Right kidney (tissue), 9 donors: ENCODE measurements at places on chromosomes 16 and 17.

DNA sequence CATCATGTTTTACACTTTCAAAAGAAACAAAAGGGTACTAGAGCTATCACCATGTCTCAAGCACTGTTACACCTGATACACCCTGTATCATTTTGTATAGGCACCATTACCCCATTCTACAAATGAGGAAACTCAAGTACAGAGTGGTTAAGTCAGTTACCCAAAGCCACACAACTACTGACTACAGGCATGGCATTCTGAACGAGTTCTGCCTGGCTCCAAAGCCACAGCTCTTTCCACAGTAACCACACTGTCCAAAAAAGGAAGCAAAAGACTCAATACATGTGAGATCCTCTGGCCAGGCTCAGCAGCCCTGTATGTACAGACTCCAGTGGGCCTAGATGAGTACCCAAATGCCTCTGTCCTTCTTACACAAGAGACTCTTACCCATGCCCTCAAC is 4.7 kb downstream of the DYNC1LI2 start:
- DNase-seq = no peak

DNA sequence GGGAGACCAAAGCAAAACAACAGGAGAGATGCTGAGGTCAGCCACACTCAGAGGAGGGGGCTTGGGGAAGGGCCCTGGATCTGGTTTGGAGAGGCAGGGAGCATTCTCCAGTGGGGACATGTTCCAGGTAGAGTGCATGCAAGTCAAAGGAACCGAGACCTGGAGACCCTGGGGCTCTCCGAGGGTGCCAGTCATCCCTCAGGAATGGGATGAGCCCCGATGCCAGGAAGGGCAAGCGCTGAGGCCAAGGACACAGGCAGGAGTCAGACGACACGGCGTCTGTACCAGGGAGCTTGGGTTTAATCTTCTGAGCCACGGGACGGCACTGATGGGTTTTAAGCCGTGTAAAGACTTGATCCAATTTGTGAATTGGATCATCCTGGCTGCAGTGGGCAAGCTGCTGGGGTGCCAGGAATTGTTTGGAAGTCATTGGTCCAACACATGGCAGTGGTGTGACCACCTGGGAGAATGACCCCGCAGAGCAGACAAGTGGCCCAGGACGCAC is 32.9 kb upstream of the ANKRD40CL start:
- DNase-seq = no peak

DNA sequence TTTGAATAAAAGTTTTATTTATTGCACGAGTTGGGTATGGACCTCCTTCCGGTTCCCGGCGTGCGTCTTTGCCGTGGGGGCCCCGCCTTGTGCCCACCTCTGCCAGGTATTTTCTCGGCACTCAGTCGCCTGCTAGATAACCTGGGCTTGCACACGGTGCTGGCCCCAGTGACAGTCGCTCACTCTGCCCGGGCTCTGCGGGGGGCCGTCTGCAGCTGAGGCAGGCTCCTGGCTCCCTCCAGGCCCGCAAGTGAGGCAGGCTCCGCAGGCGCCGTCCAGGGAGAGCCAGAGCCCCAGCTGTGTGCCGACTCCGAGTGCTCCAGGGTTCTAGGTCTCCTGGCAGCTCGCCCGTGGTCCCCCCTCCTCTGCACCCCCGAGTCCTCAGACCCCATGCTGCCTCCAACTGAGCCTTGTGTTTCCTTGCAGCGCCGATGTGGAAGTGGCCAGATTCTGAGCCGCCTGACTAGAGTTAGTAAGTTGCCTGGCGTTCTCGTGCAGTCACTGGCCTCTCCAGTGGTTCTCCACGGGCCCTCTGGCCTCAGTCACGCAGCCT is 54.7 kb upstream of the PVALEF start:
- DNase-seq = no peak

- no peak for DNase-seq
These were observed 4.6 kb upstream of the GAN start for GRCh38 chr16:81310045-81310644.

DNA sequence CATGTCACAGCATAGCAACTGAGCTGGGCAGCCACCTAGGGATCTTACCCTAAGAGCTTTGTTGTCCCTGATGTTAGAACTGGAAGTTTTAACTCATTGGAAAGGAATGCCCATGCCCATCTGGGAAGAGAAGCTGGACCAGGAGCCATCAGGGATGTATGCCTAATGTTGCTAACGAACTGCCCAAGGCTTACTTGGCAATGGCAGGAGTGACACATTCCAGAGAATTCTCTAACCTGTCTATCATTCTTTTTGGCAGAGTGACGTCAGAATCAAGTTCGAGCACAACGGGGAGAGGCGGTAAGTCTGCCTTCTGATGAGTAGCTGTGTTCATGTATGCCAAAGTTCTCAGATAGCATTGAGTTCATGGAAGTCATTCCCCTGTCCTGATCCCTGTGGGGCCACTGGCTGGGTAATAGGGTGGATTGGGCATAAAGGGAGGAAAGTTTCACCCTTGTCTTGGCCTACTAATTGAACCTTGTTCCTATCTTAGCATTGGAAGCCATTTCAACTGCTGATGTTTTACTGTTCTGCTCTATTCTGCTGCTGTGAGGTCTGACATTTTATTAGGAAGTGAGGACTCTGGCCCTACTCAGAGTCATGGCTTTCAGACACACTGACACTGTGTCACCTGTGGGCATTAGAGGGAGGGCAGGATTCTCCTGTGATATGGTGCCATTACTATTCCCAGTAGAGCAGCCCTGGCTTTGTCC is 23.7 kb downstream of the MAP3K3 start:
- DNase-seq = no peak

GRCh38 chr17:34412965-34413441 is 50.0 kb upstream of the CCL1 start:
- no peak for DNase-seq

- no peak for DNase-seq
These were observed 4.4 kb downstream of the NHERF2 start for GRCh38 chr16:2031081-2031577.

- DNase-seq = no peak
These were observed 3.0 kb upstream of the WFIKKN2 start for GRCh38 chr17:50832267-50832863.

- DNase-seq = no peak
These were observed 33.3 kb upstream of the FOXF1 start for GRCh38 chr16:86476956-86477534.

DNA sequence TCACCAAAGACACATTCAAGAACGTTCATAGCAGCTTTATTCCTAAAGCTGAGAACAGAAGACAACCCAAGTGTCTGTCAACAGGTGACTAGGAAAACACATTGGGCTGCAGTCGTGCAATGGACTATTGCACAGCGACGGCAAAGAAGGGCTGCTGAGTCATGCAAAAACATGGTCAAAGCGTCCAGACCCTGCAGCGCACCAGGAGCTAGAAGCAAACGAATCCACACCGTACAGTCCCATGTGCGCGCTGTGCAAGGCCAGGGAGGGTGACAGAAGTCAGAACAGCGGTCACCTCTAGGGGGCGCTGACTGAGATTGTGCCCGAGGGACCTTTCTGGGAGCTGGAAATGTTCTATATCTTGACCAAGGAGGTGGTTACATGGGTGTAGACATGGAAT is 266.4 kb downstream of the MAF start:
- no peak for DNase-seq

GRCh38 chr16:10751291-10751697 is 7.7 kb downstream of the NUBP1 start:
- DNase-seq = no peak

- no peak for DNase-seq
These were observed 7.4 kb upstream of the CPNE2 start for GRCh38 chr16:57084996-57085395.

DNA sequence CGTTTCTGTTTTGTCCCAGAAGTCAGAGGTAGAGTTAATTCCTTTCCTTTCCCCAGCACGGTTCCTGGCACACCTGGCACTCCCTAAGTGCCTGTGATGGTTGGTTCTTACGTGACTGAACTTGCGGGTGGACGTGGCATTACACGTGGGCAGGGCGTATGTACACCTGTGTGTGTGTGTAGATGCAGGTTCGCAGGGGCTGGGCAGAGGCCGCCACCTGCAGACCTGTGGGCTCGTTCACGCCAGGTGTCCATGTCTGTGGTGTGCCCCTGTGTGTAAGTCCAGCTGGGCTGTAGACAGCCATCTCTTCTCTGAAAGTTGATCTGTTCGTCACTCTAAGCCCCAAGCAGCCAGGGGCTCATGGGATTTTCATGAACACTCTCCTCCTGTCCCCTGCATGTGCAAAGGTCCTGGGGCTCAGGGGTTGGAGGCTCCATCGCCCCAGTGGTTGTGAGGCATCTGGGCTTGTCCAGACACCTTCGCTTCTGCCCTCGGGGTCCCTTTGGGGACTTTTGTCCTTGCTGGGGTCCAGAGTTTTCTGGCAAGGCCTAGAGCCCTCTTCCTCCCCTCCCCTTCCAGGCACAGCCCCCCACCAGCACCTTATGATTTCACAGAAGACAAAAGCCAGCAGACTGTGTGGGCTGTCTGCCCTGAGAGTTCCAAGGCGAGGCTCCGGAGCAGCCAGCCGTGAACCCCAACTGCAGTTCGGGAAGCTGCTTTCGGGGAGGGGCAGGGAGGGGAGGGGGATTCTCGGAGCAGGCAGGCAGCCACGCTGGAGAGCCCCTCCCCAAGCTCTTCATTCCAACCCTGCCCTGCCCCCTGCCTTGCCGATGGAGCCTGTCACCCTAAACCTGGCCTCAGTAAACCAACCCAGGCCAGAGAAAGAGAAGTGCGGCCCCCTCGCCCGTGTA is 5.4 kb upstream of the FSCN2 start:
- peak; percentile 70 for DNase-seq

- DNase-seq = no peak
These were observed 26.6 kb downstream of the ACSF3 start for GRCh38 chr16:89120281-89120680.

GRCh38 chr17:55023626-55024025 is 55.1 kb downstream of the STXBP4 start:
- DNase-seq = no peak

DNA sequence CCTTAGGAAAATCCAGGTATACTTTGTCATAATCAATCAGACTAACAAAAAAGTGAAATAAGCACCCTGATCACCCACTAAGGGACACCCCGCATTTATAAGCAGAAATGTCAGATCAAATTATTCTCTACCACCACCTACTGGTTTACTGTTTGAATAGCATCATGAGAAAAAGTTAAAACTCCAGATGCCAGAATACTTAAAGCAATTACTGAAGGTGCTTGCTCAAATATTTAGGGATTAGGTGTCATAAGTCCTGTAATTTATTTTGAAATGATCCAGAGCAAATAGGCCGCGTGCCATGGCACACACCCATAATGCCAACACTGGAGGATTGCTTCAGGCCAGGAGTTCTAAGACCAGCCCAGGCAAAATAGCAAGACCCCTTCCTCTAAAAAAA is 2.3 kb downstream of the TOP2A start:
- no peak for DNase-seq

- no peak for DNase-seq
These were observed 2.6 kb downstream of the ACADVL start for GRCh38 chr17:7222093-7222971.

DNA sequence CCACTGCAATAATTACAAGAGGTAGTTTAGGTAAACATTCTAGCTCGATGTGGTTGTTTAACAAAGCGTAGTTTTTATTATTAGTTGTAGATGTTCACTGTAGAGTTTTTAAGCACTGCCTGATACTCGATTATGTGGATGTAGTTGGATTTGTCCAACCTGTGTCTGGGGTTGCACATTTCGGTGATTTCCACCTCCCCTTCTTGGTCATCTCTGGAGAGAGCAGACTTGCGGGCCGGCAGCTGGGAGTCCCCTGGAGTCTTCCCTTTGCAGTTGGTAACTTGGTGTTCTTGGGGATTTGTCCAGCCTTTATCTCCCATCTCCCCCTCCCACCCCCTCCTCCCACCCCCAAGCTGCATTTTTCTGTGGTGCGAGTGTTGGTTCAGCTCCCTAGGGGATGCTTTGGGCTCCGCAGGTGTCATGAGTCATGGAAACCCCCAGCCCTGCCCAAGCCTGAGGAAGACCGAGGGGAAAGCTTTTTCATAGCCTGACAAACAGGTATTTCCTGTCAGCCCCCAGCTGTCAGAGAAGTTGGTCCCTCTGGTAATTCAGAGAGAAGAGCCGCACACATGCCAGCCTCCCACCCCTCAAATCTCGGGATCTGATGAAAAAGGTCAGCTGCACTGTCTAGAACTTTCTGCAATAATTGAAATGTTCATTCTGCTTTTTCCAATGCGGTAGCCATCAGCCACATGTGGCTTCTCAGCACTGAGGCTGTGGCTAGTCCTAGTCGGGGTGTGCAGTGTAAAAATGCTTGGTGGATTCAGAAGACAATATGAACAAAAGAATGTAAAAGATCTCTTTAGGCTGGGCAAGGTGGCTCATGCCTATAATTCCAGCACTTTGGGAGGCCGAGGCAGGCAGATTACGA is 50.3 kb downstream of the KSR1 start:
- DNase-seq = no peak

- DNase-seq = no peak
These were observed 53.4 kb downstream of the RGS9 start for GRCh38 chr17:65190467-65191097.

GRCh38 chr17:321386-321941 is 31.1 kb downstream of the RPH3AL start:
- no peak for DNase-seq

DNA sequence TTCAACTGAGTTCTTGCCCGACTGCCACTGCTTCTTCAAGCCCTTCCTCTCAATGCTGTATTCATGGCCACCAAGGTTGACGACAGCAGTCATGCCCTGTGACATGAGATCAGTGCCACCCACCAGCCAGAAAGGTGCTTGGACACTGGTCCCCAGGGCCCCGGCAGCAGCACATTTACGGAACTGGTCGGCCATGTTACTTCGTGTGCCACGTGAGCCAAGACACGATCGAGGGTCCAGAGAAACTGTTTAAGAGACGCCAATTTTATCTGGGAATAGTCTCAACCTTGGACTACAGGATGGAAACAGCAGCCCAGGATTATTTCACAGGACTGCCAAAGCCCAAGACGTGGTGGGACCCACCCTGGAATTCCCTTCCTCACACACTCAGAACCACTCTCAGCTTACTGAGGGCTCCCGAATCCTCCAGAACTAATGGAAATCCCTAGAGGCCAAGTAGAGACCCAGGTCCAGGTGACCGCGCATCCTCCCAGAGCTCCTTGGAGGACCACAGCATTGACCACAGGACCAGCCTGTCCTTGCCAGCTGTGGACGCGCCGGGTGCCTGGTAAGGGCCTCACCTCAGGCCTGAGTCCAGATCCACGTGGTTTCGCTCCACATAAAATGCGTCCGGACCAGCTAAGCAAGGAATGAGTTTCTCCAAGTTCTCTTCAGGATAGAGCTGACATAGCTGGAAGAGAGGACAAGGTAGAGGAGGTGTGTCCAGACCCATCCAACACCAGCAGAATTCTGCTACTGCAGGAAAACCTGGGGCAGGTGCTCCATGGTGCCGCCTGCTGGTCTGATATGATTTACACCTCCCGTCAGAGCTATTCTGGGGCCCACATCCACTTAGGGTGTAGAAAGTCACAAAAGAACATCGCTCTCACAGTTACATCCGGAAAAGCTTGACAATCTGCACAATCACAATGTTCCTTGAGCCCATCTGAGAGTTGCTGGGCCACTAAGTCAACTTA is 28.2 kb downstream of the MAP1LC3B start:
- no peak for DNase-seq

- DNase-seq = no peak
These were observed 52.5 kb downstream of the ZFPM1 start for GRCh38 chr16:88505405-88506082.

- no peak for DNase-seq
These were observed 16.8 kb downstream of the PDK2 start for GRCh38 chr17:50111673-50112655.
